Coronary artery (tissue), 2 donors: ENCODE measurements at places on chromosomes 12 and 14.
A peak's percentile ranks its signal among the peaks of the same experiment; 100 is the strongest.

GRCh38 chr14:94867946-94868771 is 98.2 kb upstream of the GSC start:
- DNase-seq, result no peak

DNA sequence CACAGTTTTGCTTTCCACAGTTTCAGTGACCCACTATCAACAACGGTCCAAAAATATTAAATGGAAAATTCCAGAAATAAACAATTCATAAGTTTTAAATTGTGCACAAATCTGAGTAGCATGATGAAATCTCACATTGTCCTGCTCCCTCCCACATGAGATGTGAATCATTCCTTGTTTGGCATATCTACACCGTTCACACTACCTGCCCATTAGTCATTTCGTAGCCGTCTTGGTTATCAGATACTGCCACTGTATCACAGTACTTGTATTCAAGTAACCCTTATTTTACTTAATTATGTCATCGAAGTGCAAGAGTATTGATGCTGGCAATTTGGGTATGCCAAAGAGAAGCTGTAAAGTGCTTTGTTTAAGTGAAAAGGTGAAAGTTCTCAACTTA is 145.3 kb downstream of the SLC5A8 start:
- no peak for DNase-seq

GRCh38 chr12:89235189-89235993 is 116.9 kb downstream of the DUSP6 start:
- DNase-seq, result no peak

DNA sequence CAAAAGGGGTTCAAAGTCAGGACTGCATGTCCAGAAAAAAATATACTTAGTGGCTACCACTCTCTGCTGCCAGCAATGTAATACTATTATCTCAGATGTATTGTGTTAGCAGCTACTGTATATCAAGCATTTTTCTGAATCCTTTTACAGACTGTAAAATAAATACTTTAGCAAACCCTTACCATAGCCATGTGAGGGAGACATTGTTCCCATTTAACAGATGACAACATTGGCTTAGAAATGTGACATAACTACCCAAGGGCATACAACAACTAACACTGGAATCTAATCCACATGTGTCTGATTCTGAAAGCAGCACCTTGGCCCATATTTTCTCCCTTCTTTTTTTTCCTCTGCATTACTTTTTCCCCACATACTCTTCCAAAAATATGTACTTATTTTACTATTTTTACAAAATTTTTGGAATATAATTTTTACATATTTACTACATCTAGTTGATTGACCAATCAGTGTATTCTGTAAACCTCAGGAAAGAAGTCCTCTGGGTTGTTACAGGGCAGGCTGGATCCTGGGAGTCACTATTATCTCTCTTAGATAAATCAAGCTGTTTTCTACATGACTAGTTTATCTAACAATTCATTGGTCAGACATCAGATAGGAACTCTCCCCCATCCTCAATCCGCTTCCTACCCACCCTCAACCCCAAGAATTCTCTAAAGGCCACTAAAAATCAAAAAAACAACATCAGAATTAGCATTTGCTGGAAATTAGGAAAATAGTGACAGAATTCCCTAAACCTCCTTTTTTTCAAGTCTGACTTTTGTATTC is 154.1 kb downstream of the BTG1 start:
- no peak for DNase-seq

- DNase-seq, result no peak
Measured at GRCh38 chr14:95699412-95699811, 13.2 kb downstream of the TCL1B start.

GRCh38 chr12:43786899-43787693 is 19.0 kb downstream of the TWF1 start:
- DNase-seq, result no peak

GRCh38 chr12:53414756-53415417 is 8.8 kb upstream of the AMHR2 start:
- no peak for DNase-seq

DNA sequence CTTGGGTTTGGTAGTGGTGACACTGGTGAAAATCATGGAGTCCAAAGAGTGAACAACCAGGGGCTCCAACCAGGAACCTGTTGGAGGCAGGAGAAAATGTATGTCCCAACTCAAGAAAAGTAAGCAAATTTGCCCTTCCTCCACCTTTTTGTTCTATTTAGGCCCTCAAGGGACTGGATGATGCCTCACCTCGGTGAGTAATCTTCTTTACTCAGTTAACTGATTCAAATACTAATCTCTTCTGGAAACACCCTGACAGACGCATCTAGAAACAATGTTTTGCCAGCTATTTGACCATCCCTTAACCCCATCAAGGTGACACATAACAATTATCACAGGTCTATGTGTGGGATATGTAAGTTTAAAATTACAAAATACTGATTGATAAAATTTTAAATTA is 272.4 kb upstream of the FOXG1 start:
- no peak for DNase-seq

DNA sequence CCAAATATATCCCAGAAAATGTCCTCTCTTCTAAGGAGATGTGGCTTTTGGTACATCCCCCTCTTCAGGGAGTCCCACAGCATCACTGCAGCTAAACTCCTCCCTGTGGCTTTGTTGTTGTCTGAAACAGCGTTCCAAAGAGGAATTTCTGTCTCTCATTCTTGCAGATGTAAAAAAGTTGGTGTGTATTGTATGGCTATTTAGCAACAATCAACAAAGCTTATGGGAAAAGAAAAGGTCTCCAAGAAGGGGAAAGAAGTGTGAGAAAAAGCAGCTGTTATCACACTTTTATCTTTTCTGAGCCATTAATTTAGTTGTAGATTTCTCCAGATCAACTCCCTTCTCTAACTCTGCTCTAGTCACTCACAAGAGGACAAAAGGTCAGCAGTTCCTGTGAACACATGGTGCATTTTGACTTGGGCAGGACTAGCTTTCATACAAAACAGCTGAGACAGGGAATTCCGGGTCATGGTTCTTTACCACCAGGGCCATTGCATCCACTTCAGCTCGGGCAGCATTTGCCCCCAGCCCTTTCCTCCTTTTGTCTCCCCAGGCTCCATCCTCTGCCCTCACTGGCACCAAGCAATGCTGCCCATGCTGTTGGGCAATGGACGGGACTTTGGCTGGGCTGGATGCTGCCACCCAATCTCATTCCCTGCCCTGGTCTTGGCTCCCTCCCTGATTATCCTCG is 184.7 kb downstream of the TMX1 start:
- no peak for DNase-seq

GRCh38 chr12:109304485-109304884 is 4.6 kb downstream of the FOXN4 start:
- no peak for DNase-seq

DNA sequence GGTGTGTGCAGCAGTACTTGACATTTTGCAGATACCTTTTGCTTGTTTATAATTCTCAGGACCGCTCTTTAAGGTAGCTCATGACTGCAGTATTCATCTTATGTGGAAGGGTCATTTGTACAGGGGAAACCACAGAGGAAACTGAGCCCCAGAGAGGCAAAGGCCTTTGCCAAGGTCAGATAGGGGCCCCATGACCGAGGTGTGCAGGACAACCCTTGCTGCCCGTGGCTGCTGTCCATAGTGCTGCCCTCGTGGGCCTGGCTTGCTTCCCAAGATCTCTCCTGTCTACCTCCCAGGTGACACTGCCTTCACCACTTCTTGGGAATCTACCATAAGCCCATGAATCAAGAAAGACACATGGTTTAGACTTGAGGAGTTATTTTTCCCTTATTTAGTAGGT is 198.7 kb upstream of the BCL2L14 start:
- DNase-seq, result no peak

DNA sequence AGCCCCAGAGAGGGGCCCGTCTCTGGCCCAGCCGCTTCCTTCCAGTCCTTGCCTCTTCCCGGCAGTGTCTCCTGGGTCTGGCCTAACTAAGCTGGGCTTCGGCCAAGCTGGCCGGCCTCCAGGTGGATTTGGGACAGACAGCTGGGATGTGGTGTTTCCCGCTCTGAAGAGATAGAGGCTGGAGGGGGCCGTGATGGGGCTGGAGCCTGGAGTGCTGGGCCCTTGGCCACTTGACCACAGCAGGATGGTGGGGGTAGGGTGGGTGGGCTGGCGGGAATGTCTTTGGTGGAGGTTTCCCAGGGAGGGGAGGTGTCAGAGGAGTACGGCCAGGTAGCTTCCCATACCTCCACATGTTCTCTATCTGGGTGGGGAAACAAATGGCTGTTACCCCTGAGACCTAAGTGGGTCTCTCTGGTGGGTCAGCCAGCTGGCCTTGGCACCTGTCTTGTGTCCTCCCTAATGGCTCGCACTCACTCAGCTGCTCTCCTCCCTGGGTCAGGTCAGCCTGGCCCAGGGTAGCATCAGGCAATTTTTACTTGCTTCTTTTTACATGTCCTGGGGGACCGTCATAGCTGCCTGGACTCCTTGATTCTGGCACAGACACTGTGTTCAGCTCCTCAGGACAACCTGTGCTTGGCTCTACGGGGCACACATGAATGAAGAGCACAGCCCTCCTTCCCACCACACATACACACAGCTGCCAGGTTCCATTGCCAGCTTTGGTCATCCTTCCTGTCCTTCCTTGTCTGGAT is 19.8 kb upstream of the PGF start:
- peak; percentile 79 for DNase-seq

- peak; percentile 36 for DNase-seq
Measured at GRCh38 chr14:101737414-101738339, 23.8 kb upstream of the PPP2R5C start.

DNA sequence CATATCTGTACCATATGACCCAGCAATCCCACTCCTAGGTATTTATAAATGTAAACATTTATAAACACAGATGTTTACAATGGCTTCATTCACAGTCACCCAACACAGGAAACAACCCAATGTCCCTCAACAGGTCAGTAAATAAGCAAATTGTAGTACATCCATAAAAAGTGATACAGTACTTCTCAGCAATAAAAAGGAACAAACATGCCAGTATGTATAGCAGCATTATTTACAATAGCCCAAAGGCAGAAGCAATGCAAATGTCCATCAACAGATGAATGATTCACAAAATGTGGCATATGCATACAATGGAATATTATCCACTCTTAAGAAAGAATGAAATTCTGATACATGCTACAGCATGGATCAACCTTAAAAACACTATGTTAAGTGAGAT is 27.6 kb upstream of the MAP3K9 start:
- no peak for DNase-seq

DNA sequence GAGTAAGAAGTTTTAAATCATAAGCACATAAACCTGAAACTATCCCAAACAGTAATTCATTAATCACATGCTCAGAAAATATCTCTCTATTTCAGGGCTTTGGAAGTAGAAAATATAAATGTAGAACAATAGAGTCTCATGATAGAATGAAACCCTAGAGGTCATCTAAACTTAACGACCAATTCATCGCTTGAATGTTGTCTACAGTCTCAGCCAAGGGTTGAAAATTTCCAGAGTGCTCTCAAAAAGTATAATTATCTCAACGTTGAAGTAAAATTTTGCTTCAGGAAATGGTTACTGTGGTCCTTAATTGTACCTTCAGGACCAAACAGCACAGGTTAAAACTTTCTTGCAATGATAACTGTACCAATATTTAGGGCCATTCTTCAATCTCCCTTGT is 1053.6 kb upstream of the SEL1L start:
- DNase-seq, result no peak

DNA sequence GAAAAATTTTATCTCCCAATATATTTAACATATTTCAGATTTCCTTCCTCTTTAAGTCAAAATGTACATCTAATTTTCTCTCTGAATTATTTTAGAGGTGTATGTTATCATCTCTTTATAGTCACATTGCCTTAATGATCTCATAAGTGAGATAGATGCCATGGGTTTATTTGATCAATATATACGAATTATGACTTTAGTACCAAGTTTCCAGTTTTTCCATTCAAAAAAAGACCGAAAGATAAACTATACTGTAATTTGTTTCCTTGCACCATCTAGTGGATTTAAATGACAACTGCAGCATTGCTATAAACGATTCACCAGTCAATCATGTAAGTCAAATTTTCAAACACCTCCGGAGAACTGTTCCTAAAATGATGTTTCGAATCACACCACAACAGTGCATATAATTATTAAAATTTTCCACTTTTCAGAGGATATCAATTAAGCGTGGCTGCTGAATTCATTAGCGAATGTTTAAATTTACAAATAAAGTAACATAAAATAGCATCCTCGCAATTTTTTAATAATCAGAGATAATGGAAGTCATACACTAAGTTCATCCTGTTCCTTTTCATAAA is 419 bp upstream of the ATXN7L3B start:
- DNase-seq, result no peak

- DNase-seq, result no peak
Measured at GRCh38 chr12:81417056-81417455, 339.2 kb downstream of the ACSS3 start.

DNA sequence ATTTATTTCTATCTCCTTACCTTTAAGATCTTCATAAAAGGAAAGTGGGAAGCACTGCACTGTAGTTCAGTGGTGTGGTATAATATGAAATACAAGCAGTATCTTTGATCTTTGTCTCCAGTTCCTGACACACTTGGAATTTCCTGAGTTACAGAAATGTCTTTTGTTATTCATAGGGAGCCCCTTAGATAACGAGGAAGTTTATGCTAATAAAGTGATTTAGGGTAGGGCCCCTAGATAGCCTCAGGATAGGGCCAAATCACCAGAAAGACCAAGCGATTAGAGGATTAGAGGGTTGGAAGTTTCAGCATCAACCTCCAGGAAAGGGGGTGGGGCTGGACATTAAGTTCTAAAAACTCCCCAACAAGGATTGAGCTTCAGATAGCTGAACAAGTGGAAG is 29.9 kb upstream of the DDHD1 start:
- no peak for DNase-seq

DNA sequence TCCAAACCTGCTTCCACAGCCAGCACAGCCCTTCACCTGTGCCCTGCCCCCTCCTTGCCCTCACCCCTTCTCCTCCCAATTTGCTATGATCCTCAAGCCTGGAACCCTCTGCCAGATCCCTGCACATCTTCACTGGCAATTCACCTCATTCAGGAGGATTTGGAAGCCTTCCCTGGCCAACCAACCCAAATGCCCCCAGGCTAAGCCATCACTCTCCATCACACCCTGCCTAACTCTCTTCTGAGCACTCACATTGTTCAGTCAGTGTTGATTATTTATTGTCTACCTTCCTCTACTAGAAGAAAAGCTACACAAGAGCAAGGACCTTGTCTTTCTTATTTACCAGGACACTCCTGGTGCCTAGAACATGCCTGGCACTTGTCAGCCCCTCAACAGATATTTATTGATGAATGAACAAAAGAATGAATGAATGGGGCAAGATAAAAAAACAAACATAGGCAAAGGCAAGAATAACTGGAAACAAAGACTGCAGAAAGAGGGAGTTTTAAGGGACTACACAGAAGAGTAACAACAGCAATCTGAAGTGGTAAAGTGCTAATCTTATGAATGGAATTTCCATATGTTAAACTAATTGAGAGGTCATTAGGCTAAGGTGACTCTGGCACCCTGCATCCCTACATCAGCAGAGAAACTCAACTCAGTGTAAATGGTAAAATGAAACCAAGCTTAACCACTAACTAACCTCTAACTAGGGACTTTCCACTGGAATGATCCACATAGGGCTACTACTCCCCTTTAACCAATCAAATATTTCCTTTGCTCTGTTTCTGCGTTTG is 33.4 kb downstream of the TMTC1 start:
- no peak for DNase-seq

- DNase-seq, result no peak
Measured at GRCh38 chr14:52422650-52423356, 108.7 kb downstream of the PTGER2 start.

- DNase-seq, result no peak
Measured at GRCh38 chr12:69843608-69844007, 18.6 kb downstream of the MYRFL start.

- no peak for DNase-seq
Measured at GRCh38 chr12:115866909-115867525, 410.5 kb downstream of the MED13L start.
